Activated CD4-positive, alpha-beta T cell treated with anti-CD3 and anti-CD28 coated beads, Interleukin-2, amount 10 ng/mL, durations not matched to agents 7 days and 5 days (primary cell): ENCODE measurements at places on chromosomes 12 and 14.

DNA sequence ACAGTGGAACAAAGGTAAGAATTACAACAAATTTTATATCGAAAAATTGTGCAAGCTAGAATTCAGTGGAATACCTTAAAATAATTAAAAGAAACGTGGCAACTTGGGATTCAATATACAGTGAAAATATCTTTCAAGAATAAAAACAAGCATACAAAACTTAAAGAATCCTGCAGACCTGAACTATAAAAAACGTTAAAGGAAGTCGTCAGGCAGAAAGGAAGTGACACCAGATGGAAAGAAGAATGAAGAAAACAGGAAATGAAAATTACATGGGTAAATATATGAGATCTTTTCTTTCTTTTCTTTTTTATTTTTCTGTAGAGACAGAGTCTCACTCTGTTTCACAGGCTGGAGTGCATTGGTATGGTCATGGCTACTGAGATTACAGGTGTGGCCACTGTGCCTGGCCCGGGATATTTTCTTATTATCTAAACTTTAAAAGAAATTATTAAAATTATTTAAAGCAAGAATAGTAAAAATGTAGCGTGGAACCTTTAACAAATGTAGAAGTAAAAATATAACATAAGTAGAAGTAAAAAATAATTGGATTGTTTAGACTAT is 4.7 kb downstream of the MGP start:
- no peak for DNase-seq

GRCh38 chr12:62379026-62379722 is 87.5 kb upstream of the MON2 start:
- DNase-seq, result no peak

GRCh38 chr12:18224745-18225144 is 36.6 kb upstream of the PIK3C2G start:
- DNase-seq, result no peak

DNA sequence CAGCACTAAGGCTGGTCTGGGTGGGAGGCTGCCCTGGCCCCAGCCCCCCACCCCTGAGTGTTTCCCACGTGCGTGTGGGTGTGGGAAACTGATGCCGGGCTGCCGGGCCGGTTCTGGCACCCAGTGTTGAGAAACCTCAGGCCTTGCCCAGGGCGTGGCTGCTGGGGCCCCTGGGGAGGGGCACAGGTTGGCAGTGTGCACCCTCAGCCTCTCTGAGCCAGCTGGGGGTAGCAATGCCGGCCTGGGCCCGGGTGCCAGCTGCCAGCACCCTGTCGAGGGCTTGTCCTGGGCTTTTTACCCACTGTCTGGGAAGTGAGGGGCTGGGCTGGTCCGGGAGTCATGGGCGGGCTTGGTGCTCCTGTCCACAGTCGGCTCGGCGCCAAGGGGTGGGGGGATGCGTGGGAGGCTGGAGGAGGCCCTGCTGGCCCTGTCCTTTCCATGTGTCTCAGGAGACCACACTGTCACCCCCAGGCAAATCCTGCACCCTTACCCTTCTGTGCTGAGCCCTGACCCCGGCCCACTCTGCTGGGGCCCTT is 15.7 kb downstream of the ASPG start:
- no peak for DNase-seq

DNA sequence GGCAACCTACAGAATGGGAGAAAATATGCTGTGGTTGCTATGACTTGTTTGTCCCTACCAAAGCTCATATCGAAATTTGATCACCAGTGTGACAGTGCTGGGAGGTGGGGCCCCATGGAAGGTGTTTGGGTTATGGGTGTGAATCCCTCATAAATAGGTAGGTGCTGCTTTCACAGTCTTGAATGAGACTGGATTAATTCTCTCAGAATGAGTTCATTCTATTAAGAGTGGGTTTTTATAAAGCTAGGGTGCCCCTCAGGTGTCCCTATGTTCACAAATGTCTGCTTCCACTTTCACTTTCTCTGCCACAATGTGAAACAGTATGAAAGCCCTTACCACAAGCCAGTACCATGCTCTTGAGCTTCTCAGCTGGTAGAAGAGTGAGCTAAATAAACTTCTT is 133.5 kb downstream of the CPNE8 start:
- peak; percentile 42 for DNase-seq

- DNase-seq, result peak; percentile 30
Observed at GRCh38 chr12:12612358-12612757, 682 bp downstream of the CREBL2 start.

DNA sequence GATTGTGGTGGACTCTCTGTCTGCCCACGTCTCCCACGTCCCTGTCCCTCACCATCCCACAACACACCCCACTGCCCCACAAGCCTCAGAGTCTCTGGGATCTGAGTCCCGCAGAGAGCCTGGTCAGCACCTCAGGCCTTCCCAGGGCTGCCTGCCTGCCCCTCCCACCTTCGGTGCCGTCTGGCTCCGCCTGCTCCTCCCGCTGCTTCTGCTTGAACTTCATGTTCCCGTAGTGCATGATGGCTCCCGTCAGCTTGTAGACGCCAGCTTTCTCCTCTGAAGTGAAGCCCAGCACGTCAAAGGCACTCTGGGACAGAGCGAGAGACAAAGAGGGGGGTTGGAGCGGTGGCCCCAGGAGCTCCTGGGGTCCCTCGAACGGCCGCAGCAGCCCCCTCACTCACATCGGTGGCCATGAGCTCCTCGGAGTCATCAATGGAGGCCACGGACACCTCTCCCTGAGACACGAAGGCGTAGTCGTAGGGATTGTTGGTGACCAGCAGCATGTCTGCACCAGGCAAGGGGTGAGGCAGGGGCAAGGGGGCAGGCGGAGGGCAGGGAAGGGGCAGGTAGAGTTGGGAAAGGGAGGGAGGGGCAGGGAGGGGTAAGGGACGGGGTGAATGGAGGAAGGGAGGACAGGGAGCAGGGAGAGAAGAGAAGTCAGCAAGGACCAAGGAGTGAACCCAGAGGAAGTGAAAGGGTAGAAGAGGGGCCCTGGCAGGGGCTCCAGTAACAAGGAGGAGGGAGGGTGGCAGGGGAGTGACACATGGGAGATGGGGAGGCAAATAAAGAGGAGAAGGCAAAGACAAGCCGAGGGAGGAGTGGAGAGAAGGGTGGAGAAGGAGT is 5.6 kb downstream of the MYH6 start:
- DNase-seq, result no peak

DNA sequence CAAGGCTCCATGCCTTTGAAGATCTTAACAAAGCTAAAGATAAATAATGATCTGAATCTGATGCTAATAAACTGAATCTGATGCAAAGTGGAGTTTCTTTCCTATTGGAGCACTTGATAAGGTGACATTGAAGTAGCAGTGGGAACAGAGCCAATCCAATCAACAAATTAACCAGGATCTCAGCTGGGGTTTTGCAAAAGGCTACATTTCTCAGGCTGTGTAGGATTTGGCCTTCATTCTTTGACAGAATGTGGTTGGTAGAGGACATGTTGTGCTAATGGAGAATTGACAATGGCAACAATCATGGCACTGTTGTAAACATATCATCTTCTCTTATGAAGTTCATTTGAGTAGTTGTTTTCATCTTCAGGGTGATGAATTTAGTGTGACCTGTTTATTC is 164.9 kb downstream of the CCDC91 start:
- no peak for DNase-seq

DNA sequence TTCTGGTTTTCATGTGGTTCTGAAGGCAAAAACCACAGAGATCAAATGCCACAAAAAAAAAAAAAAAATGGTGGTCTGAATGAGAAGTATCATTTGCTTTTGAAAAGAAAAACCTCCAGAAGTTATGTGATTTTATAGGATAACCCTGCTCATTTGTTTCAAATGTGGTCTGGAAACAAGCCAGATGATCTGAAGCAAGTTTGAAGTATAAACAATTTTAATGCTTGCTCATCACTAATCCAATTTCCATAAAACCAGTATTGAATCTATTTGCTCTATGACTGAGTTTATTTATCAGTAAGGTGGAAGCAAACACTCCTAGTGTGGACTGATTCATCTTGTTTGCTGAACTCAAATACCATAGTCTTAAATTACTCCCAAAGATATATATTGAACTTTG is 407.3 kb upstream of the FLRT2 start:
- no peak for DNase-seq

GRCh38 chr12:7146228-7146627 is 16.1 kb downstream of the CLSTN3 start:
- no peak for DNase-seq

- DNase-seq, result no peak
Observed at GRCh38 chr12:27163048-27163715, 80.8 kb upstream of the C12orf71 start.

DNA sequence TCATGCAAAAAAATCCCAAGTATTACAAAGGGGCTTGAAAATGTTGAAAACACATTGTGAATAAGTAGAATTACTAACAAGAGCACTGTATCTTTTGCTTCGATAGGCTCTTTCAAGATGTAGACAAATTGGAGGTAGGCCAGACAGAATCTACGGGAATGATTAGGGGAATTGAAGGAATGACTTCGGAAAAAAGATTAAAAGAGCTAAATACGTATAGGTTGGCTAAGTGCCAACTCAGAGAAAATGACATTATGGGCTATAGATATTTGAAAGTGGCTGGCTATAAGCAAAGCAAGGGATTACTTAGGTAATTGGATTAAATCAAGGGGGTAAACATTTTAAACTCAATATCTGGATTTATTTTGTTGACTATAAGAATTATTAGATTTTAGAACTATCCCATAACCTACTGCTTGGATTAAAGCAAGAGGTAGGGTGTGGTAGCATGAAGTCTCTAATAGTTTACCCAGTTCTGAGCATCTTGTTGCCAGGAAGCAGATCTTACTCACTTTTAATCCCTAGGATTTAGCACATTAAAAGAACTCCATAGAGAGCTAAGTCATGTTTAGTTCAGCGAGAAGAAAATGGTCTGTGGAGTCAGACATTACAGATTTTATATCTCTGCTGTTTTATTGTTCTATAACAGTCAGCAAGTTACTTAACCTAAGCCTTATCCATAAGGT is 489.8 kb downstream of the DIO2 start:
- no peak for DNase-seq

DNA sequence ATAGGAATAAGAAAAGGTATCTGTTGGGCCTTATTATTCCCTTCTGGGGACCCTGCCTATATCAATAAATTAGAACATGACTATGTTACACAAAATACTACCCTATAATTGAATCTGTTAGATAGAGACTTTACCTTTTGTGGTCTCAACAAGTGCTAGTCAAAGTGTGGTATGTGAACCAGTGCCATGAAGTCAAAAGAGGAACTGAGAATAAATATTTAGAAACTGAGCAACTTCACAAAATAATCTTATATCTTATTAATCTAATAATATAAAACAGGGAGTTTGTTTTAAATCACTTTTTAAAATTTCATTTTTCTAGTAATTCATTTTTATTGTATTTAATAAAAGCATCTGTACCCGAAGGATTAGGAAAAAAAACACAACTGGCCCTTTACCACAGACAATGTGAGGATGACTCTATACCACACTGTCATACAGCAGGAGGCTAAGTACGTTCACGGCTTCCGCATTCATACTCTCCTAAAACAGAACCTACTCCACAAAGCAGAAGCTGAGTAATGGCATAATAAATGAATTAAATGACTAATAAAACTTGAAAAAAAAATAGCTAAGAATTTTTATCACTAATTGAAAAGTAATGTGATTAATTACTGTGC is 42.1 kb downstream of the SEC23A start:
- no peak for DNase-seq

DNA sequence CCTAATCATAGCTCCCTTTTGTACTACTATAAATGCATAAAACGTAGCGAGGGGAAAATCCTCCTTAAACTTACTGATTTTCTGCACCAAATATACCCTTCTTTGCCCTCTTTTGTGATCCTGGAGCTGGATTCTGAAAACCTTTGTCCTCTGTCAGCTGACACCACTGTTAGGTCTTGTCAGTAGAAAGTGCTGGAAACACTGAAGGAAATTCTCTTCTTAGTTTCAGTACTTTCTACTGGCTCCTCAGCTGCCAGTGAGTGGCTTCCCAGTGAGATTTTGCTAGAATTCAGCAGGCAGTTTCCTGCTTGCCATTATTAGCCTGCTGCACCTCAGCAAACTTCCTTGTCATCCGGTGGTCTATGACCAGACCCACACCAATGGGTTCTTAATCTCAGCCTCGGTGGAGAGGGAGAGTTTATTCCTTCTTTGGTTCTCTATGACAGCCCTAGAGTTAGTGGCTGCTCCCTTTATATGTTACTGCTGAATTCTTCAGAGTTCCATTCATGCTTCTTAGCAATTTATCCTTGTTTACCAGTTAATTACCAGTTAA is 476.2 kb downstream of the FSCB start:
- no peak for DNase-seq

DNA sequence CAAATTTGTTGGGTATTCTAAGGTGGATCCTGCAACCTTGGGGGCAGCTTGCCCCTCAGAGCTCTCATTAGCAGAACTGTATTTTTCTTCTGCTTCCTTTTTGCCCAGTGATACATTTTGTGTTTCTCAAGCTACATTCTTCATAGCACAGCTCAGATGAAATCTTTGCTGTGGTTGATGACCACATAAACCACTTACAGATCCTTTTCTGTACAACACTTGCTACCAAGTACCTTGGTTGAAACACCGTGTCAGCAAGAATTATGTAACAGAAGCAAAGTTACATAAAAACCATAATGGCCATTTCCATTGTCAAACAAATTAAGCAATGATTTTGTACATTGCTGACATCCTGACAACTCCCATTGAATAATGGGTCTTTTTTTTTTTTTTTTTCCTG is 9.7 kb upstream of the PLBD1 start:
- DNase-seq, result peak; percentile 29
